ENCODE measurements at places on chromosomes 1 and 21.

DNA sequence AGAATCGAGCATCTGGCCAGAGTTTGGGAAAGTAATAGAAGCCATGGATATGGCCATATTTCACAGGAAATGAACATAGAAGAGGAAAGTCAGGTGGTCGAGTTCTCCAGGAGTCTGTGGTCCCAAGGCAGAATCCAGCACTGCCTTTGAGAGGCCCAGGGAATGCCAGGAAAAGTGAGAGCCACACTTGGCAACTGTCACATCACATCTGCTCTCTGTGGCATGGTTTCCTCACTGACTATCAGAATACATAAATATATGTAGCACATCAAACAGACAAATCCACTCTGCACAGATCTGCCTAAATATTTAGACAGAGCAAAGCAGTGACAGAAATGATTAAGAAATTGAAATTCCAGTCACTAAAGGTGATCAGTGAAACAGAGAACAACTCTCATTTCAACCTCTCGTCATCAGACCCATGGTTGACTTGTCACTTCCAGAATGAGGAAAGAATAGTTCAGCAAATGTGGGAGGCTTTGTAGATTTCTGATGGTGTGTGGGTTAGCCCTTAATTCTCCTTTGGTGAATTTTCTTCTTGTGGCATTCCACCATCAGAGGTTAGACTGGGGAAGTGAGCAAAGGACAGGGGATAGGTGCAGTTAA, 58.8 kb upstream of the MAN1A2 start:
- no peak for DNase-seq

DNA sequence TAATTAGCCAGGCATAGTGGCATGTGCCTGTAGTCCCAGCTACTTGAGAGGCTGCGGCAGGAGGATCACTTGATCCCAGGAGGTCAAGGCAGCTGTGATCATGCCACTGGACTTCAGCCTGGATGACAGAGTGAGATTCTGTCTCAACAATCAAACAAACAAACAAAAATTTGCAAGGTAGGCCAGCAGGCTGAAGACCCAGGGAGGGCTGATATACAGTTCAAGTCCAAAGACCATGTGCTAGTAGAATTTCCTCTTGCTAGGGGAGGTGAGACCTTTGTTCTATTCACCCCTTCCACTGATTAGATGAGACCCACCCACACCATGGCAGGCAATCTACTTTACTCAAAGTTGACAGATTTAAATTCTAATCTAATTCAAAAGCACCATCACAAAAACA, 31.2 kb upstream of the CNN3 start:
- DNase-seq, result no peak

DNA sequence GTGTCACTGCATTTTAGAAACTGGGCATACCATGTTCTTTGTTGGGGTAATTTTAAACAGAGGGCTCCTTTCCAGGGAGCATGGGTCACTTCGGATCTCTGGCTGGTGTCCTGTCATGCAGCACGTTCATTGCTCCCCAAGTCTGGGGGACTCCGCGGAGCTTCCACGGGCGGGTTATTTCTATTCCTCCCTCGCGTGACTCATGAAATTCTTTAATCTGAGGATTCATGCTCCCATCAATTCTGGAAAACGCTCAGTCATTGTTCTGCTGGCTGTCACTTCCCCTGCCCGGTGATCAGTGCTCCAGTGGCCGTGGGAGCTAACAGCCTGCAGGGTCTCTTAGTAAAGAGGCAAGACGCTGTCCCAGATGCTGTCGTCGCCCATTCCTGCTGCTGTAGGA, 28.1 kb downstream of the CFAP74 start:
- DNase-seq, result no peak

DNA sequence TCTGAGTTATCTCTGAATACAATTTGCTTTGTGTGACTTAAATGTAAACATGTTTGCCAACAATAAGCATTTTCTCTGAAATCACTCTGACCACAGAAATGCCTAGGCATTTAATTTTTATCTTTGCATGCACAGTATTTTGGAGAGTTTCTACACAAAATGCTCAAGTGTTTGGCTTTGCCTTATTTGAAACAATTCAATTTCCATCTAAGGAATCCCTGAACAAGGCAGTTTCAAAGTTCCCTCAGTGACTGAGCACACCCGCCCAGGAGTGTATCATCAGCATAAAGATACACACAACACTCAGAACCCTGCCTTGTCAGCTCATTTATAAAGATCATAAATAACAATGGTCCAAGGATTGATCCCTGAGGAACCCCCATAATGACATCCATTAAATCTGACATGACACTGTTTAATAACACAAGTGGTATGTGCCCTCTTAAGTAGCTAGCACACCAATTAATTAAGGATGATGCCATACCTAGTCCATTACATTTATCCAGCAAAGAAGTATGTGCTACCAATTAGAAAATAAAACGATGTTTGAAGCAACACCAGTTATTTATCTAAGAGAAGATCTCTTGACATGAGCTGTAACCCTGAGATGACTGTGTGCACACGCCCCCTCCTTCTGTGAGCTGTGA, 585.8 kb downstream of the ADGRL2 start:
- DNase-seq, result no peak

GRCh38 chr1:228958121-228958520, 222.8 kb downstream of the RHOU start:
- no peak for DNase-seq

GRCh38 chr1:199843861-199844260, 183.6 kb upstream of the NR5A2 start:
- no peak for DNase-seq

DNA sequence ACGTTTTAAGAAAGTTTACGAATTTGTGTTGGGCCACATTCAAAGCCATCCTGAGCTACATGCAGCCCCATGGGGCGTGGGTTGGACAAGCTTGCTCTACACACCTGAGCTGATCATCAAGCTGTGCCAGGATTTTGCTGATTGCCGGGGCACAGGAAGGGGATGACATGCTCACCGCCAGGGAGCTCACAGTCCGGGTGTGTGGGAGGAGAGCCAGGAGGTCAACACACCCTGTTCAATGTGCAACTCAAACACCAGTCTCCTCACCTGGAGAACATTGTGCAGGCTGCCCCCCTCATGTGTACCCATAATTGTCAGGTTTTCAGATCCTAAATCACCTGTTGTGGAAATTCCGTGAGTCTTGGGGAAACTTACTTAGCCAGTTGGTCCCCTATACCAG, 969 bp downstream of the CYP4A11 start:
- no peak for DNase-seq

GRCh38 chr1:172929006-172929405, 121.7 kb downstream of the TNFSF18 start:
- DNase-seq, result no peak

- no peak for DNase-seq
Measured at GRCh38 chr1:237444120-237444790, 402.3 kb downstream of the RYR2 start.

GRCh38 chr1:183476081-183476480, 3.8 kb downstream of the SMG7 start:
- DNase-seq, result no peak

DNA sequence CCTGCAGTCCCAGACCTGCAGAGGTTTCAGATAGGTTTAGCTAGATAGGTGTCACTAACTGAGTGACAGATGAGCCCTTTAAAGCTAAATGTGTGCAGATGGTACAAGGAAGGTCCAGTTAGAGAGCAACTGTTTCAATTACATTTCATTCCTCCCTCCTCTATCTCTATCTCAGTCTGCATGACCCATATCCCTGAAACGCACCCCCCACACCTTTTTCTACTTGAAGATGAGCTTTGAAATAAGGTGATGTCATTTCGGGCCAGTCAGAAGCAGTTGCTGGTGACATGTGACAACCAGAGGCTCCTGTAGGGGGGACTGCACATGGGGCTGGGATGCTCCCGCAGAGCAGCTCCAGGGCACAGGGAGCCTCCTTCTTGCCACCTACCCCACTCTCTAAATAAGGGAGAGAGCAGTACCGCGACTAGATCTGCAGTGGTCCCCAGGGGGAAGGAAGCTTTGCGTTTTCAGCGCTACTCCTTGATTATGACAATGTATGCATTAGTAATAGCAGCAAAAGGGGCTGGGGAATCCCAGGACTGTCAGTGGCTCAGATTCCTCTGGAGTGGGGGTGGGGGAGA, 4.3 kb downstream of the ATP8B2 start:
- DNase-seq, result no peak

DNA sequence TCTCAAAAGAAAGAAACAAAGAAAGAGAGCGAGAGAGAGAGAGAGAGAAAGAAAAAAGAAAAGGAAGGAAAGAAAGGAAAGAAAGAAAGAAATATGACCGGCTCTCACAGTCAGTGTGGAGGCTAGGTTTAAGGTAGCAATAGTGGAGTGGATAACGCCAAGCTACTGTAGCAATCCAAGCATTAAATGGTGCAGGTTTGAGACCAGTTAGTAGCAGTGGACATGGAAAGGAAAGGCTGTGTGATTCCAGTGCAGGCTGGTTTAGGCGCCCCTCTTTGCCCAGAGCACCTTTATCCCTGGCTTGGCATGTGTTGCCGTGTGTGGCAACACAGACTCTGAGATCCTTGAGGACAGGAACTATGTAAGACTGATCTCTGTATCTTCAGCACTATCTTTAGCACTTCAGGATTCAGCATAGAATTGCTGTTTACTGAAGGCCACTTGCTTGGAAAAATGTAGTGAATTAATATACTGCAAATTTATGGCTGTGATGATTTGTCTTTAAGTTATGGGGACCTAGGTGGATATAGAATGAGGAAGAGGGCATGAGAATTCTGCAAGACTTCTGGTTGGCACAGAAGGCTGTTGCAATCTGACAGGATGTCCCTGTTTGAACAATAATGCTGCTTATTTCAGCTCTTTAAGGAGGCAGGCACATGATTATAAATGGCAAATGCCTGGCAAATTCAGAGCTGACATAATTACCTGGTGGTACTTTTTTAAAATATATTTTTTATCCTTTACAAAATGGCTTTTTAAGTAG, 10.8 kb upstream of the OSBPL9 start:
- no peak for DNase-seq

DNA sequence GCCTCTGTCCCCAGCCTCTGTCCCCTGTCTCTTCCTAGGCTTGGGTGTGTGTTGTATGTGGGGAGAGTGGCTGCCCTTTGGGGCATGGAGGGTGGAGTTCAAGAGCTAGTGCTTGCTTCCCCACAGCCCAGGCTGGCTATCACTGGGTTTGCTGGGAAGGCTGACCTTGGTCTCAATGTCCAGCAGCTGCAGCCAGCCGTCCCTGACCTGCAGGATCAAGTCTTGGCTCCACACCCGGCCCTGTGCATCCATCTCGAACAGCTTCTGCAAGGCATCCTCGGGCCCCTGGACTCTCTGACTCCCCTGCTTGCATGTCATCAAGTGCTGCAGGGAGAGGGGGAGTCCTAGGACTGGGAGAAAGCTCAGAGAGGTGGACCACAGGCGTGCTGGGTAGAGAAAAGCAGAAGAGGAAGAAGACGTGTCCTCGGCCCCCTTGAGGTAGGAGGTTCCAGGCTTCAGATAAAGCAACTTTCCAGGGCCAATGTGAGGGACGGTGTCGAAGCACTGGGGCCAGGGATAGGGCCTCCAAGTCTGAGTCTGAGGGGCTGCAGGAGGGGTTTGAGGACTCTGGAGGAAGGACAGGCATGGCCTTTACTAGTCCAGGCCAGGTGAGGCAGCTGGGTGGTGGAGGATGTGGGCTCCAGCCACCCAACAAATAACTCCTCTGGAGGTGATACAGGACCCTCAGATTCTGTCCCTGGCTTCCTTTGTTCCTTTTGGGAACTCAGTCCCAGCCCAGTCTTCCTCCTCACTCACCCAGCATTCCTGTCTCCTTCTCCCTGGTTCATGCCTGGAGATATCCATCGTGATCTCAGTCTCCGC, 4.0 kb downstream of the EPS8L3 start:
- DNase-seq, result no peak

- DNase-seq, result no peak
Measured at GRCh38 chr1:54813485-54814125, 12.5 kb upstream of the TTC22 start.

DNA sequence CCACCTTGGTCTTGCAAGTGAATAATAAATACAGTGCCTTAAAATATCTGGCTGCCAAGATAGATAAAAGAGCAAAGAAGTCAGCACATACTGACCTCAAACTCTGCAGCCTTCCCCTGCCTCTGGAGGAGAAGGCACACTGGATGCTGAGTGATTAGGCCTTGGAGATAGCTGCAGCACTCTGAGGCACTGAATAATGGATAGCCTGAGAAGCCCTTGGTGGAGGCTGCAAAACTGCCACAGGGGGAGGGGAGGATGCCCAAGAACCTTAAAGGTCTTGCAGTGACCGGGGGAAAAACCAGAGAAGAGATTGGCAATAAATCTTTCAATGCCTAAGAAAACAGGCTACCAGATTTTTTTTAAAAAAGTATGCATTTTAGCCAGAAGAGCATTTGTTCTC, 167.4 kb upstream of the PRMT6 start:
- no peak for DNase-seq

GRCh38 chr1:54624466-54625464, 1.4 kb upstream of the FAM151A start:
- no peak for DNase-seq

DNA sequence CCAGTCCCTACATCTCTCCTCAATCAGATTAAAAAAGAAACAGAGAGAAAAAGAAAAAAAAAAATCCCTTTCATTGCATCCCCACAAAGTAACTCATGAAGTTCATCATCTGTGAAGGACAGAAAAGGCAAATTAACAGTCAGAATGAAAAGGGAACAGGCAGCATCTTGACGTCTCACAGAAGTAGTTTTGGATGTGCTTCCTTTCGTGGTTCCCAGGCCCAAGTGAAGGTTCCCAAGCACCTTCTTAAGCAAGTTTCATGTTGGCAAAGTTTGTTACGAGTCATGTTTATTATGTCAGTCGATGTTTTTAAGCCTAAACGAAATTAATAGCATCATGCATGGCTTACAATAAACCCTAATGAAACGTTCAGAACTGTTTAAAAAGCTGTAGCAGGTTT, 475.2 kb downstream of the SETD4 start:
- peak; percentile 34 for DNase-seq

DNA sequence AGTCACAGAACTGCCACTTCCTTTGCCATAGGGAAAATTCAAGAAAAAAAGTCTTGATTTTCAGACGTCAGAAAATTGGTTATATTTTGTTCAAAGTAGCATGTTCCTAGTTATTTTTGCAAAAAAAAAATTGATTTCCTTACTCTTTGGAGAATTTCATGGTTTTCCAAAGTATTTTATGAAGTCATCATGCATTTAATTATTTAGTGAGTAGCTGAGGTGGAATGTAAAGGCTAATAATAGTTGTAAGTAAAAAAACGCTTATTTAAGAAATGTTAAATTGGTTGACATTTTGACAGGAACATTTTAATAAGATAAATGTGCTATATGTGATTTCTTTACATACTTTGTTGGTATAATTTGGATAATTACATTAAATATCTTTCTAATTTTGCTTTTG, 20.8 kb downstream of the TSEN15 start:
- DNase-seq, result no peak

GRCh38 chr1:205772607-205773032, 2.7 kb downstream of the RAB29 start:
- peak; percentile 58 for DNase-seq

GRCh38 chr1:235460770-235461169, 43.5 kb downstream of the B3GALNT2 start:
- no peak for DNase-seq

GRCh38 chr1:41490911-41491310, 6.4 kb upstream of the EDN2 start:
- no peak for DNase-seq

GRCh38 chr1:100461222-100461621, 76.7 kb upstream of the GPR88 start:
- DNase-seq, result no peak
